ENCODE measurements at places on chromosomes 5 and 9.

GRCh38 chr5:114391321-114391720 is 29.5 kb downstream of the KCNN2 start:
- DNase-seq: no peak

DNA sequence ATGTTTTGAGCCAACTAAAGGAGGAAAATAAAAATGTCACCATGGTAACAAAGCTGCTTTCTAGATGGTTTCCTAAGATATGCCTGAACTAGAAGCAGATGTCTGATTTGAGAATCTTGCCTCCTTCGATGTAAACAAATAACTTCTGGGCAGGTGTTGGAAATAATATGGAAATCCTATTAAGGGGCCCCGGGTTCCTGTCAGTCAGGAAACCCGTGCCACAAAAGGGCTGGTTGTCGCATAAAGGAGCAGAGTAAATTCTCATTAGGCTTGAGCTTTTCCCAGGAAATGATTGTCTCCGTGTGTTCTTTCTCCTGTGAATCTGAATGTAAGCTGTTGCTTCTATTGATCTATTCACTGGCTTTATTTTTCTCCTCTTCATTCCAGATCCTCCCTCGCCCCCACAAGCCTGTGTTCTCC is 90.8 kb downstream of the TLE4 start:
- DNase-seq: no peak

DNA sequence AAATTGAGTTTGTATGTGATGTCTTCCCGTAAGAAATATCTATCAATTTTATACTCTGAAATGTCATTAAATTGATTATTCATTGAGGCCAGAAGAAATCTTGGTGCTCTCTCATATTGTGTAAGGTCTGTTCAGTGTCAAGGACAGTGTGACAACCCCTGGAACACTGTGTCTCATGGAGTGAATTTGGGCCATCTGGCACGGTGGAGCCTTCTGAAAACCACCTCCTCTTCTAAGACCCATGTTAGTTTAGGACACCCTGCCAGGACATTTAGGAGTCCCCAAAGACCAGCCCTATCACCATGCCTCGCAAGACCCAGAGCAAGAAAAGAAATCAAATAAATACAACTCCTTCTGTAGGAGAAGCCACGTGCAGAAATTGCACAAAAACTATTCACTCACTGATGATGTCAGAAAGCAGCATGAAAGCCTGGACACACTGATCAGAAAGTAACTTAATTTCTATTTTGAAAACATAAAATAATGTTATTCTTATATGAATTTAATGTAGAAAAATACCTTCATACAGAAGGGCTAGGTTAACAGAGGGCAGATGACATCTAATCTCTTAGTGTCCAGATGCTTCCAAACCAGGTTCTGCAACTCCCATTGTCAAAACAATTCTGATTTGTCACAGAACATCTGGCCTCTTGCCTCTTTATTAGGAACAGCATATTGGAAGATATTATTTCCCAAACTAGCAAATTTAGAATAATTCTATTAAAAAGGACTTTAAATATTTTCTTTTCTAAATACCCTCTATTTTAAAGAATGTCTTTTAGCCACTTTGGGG is 298.8 kb downstream of the NR2F1-AS1 start:
- DNase-seq: no peak

- no peak for DNase-seq
Observed at GRCh38 chr9:35862328-35862727, 7.9 kb downstream of the OR13J1 start.

- DNase-seq: no peak
Observed at GRCh38 chr5:142109331-142110045, 909 bp downstream of the NDFIP1 start.

DNA sequence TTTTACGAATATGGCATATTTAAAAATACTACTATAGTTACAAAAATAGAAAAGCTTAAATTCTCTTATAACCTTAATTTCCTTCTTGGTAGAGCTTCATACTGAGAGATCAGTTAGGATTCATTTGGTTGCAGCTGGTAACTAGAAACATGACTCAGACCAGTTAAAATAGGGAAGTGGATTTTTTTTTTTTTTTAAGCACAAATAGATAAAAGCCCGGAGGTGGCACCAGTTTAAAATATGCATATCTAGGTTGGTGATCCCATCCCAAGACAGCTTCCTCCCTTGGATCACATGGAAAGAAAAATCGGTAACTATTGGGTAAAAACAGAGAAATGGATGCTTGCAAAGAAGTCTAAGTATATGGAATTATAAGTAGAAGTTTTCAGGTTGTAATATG is 1634.3 kb downstream of the MAT2B start:
- no peak for DNase-seq

DNA sequence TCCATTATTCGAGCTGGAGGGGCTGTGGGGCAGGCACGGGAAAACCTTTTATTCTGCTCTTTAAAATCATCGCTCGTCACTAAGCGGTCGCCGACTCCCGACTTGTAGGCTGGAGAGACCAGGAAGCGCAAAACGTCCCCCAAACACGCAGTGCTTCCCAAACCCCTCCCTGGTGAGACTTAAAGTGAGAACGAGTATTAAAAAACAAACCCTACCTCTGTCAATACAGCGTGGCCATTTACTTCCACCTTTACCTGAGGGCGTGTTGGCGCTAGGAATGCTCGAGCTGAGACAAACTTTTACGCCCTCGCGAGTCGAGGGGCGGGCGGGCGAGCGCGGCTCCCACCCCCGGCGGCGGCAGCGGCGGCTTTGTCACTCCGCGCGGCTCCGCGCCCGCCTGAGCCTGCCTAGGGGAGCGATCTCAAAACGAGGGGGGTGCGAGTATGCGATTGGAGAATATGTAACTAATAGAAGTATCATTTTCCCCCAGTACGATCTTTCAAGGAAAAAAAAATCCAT is at the start of gene NR2F1-AS1:
Gene NR2F1-AS1, minus strand, starts transcription at position 293 of the 519 bp plus-strand sequence.
- no peak for DNase-seq

DNA sequence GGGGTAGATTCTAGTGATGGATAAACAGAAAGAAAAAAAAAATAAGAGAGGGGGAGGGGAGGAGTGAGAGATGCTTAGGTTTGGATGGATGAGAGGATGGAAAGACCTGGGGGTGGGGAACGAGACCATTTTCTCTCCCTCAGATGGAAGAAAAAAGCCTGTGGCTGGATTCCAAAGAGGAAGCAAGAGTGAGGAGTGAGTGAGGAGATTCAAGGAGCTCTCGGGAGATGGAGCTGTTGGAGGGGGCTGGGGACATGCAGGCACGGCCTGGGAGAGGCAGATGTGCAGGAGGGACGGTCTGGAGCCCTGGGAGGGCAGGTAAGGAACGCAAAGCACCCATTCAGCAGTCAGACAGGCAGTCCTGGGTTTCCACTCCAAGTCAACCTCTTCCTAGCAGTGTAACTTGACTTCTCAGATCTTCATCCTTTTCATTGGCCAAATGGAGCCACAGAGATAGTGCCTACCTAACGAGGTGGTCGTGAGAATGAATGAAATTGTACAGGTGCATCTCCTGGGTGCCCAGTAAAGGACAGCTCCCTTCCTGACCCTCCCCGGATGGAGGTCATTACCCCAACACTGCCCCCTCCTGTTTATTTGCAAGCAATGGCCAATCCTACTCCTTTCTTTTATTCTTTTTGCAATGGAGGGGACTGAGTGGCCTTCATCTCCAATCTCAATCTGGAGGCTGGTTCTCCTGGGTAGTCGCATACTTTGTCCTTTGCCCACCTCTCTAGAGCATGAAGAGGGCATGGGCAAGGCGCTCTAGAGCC is 52.2 kb downstream of the PCDH1 start:
- no peak for DNase-seq

- DNase-seq: no peak
Observed at GRCh38 chr5:143153332-143154119, 250.0 kb downstream of the NR3C1 start.

DNA sequence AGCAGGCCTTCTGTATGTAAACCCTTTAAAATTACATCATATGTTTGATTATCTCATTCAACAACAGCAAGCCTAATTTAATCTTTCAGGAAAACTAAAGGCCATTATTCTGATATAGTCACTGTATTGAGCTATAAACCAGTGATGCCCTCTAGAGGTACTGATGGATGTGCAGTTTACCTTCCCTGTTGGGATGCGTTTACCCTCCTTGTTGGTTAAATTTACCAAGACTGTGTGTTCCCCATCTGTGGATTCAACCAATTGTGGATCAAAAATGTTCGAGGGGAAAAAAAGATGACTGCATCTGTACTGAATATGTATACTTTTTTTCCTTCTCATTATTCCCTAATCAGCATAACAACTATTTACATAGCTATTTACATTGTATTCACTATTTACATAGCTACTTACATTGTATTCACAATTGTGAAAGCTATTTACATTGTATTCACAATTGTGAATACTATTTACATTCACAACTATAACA is 3.7 kb upstream of the BAAT start:
- DNase-seq: no peak

GRCh38 chr5:91136271-91136670 is 246.8 kb downstream of the ARRDC3 start:
- no peak for DNase-seq

DNA sequence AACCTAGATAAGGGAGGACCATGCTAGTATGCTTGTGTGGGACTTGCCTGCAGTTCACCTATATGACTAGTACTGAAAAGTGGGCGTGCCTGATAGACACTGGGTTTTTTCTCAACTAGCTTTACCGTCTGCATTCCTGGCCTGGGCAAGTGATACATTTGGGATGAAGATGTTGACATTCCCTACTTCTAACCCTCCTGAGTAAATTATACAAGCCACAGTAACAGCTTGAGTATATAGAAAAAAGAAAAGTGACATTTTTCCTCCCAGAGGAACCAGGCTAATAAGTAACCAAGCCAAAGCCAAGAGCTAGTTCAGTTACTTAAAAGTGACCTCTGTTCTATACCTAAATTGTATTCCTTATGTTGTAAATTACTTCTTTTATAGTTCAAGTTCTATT is 153.8 kb upstream of the CYLC2 start:
- no peak for DNase-seq

GRCh38 chr9:34707130-34707529 is 2.8 kb downstream of the CCL21 start:
- DNase-seq: no peak

- no peak for DNase-seq
Observed at GRCh38 chr9:99822806-99823591, 1.3 kb downstream of the NR4A3 start.

- DNase-seq: no peak
Observed at GRCh38 chr9:131748411-131748955, 8.6 kb upstream of the RAPGEF1 start.

- no peak for DNase-seq
Observed at GRCh38 chr9:109238125-109238524, 71.1 kb upstream of the FRRS1L start.

DNA sequence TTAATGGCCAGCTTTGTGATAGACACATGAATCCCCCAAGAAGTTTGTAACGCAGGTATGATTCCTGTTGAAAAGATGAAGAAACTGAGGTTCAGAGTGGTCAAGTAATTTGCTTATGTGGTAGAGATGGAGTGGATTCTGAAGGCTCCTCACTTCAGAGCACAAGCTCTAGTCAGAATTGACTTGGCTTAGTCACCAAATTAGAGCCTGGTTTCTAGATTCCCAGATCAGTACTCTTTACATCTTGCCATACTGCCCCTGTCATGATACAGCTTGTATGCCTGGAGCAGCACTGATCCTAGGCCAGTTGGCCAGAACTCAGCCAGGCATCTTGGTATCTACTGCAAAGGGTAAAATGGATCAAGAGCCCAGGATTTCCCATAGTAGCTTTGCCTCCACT is 284.4 kb upstream of the RFX3 start:
- no peak for DNase-seq

DNA sequence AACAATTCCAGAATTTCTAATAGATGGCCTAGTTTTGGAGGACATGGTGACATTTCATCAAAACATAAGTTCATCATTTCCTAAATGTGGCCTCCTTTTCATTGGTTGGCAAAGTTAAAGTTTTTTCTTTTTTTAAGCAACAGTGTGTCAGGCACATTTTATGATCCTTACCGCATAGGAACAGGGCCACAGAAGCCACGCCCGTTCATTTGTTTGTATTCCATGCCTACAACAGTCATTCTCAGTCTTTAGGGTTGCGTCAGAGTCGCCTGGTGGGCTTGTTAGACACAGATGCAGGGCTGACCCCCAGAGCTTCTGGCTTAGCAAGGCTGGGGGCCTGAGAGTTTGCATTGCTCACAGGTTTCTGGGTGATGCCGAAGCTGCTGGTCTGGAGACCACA is 130.2 kb downstream of the HSD17B3 start:
- no peak for DNase-seq

DNA sequence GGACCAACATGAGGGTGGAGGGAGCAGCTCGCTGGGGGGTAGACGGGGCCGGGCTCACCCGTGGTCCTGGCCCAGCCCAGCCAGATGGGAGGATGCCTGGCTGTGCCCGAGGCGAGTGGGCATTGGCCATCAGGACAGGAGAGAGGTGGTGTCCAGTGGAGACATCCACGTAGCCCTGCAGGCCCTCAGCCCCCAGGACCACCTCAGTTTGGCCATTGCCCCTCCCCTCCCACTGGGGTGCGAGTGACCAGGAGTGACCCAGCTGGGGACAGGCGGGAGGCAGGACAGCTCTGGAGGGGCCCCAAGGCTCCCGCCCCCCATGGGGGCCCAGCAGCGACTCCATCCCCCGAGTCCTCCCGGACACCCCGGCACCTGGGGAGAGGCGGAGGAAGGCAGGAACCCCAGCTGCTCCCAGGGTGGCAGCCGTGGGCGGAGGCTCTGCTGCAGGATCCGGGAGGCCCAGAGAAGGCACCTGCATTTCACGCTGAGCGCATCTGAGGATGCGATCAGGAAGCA is 8.3 kb downstream of the NOXA1 start:
- DNase-seq: no peak

- DNase-seq: no peak
Observed at GRCh38 chr9:23153058-23153457, 673.0 kb downstream of the ELAVL2 start.
